Endothelial cell of umbilical vein (primary cell): ENCODE measurements at places on chromosomes 12 and 14. TPM values are rescaled to one million over a fixed set of nuclear protein-coding genes. Genes with fewer than 3 reads are reported as not detected.

The SDS gene
- total RNA-seq: not detected in 2 replicates

The KIAA0586 gene
- 25.9 and 29.2 TPM in 2 replicates for total RNA-seq

The CHURC1 gene
- 44.0 and 44.4 TPM in 2 replicates for total RNA-seq

The MYO1H gene
- total RNA-seq: not detected in 2 replicates

The PLEK2 gene
- 3.8 and 4.7 TPM in 2 replicates for total RNA-seq

The SLC10A1 gene
- not detected in 2 replicates for total RNA-seq

The FUT8 gene
- total RNA-seq: 27.7 and 38.8 TPM in 2 replicates

The TRMT5 gene
- 12.6 and 13.5 TPM in 2 replicates for total RNA-seq

The CLEC6A gene
- total RNA-seq: not detected in 2 replicates

The OAS3 gene
- 15.9 and 19.8 TPM in 2 replicates for total RNA-seq

The CEP128 gene
- total RNA-seq: 22.9 and 23.7 TPM in 2 replicates

The B3GNT4 gene
- 0.23 and 0.31 TPM in 2 replicates for total RNA-seq

The CCDC38 gene
- not detected in 2 replicates for total RNA-seq

The FZD10 gene
- total RNA-seq: not detected in 2 replicates
